ENCODE measurements at places on chromosomes 2 and 18.

DNA sequence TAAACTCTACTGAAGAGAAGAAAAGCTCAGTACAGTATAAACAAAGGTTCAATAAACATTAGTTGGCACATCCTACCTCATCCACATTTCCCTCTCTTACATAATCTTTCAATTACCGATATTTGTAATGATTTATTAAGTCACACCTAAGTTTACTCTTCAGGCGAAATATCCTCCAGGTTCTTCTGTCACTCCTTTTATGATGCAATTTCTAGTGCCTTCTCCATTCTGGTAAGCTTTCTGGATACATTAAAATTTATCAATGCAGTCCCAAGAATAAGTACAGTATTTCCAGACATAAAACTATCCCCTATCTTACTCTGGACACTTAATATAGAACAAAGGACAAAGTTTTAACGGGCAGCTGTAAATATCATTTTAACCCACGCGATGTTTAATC is 5.6 kb downstream of the HNRNPLL start:
- no peak for DNase-seq

GRCh38 chr2:75003276-75003675 is 44.8 kb downstream of the POLE4 start:
- no peak for DNase-seq

DNA sequence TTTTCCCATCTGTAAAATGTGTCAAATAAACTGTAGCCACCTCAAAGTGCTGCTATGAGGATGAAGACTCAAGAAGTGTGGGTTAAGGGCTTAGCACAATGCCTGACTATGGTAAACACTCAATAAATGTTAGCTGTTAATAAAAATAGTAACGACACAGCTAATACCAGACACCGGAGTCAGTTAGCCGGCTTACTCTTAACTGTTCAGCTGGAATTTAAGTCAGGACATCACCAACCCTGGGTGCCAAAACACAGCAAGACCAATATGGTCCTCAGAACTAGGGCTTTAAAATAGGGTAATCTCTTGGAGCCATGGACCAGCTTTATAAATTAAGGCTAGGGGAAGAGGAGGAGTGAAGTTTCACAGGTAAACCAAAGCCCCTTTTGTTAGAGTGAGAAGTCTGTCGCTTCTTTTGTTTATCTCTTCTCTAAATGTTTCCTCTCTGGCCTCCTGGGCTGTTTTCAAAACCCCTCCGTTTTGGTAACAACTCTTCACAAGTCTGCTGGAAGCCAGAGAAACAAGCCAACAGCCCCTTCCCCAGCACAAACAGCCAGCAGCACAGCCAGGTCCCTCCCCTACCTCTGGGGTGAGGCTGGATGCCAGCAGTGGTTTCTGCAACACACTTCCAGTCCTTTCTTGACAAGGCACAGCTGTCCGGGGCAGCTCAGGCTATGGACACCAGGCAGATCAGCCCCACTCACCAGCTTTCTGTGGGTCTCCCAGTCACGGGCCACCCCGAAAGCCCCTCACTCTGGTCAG is 13.8 kb upstream of the FZD7 start:
- no peak for DNase-seq

GRCh38 chr18:36490897-36491296 is 193.4 kb downstream of the FHOD3 start:
- DNase-seq, result no peak

All from stimulated activated CD4-positive, alpha-beta T cell treated with anti-CD3 and anti-CD28 coated beads, Interleukin-12 subunit alpha, Interleukin-12 subunit beta, amount 100 ng/mL, for 48 hours (primary cell).